ENCODE measurements at places on chromosomes 5 and 9. TPM values are rescaled to one million over a fixed set of nuclear protein-coding genes. Genes with fewer than 3 reads are reported as not detected.

DNA sequence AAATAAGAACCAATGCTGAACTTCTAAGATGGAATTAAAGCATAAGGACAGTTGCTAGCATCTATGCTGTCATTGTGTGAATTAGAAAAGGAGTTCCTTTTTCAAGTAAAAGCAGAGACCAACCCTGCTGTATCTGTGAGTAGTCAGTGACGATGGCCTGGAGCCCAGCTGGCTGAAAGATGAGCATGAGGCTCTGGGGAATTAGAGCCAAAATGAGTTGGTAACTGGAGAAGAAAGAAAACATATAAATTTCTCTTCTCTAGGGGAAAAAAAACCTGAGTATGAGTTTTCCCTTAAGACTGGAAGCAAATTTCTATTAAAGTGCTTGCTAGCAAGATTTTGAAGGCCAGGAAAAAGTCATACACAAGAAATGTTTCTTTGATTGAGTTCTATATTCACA is 1.6 kb upstream of the SPZ1 start:
- no peaks in the 10 kb centered on the region for H3K36me3 ChIP-seq
- H3K27me3 ChIP-seq, result no peaks in the 10 kb centered on the region
- no peak for DNase-seq
- peak overlapping the region; percentile 15 for H3K27ac ChIP-seq

The FCN2 gene
- not detected for total RNA-seq

DNA sequence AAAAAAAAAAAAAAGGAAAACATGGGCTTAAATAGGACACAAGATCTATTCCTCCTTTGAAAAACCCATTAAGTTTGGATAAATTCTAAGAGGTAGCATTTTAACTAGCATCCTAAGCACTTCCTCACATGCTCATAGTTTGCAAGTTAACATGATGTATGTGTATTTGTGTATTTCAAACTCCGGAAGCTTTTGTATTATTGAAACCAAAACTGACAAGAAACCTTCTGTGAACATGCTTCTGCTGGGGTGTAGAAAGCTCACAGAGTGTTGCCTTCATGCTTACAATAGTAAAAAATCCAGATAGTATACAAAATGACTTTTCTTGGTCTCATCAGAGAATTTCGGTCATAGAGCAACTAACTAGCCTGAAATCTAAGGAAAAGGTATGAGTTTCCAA is 103.8 kb downstream of the SH3GL2 start:
- H3K4me3 ChIP-seq, result no peak overlapping the region
- DNase-seq, result no peak
- H3K27ac ChIP-seq, result no peak overlapping the region
- H3K36me3 ChIP-seq, result no peaks in the 10 kb centered on the region

GRCh38 chr5:129459450-129459776 is 685 bp upstream of the ADAMTS19 start:
- no peak for DNase-seq
- peak overlapping the region; percentile 79 for H3K27ac ChIP-seq
- H3K4me1 ChIP-seq, result no peaks in the 10 kb centered on the region
- peak overlapping the region; percentile 51 for H3K4me3 ChIP-seq
- H3K27me3 ChIP-seq, result no peaks in the 10 kb centered on the region

DNA sequence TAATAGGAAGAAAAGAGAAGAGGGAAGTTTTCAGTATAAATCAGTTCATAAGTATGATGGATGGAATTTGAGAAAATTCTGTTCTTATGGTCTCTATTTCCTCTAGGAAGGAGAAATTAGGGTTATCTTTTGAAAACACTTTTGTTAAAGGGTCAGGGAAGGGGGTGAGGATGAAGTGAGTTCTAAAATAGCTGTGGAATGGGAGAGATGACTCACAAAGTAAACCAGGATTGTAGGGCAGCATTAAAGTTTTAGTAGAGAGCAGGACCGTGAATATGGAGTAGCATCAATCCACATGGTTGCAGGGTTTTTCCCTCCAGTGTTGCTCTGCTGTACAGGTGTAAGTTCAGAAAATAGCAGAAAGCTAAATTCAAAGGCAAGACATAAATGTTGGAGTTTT is 32.4 kb downstream of the MUSK start:
- no peak for DNase-seq
- H3K4me1 ChIP-seq, result no peaks in the 10 kb centered on the region
- H3K36me3 ChIP-seq, result no peaks in the 10 kb centered on the region
- no peak overlapping the region for H3K27ac ChIP-seq
- no peaks in the 10 kb centered on the region for H3K27me3 ChIP-seq
- no peak overlapping the region for H3K4me3 ChIP-seq

DNA sequence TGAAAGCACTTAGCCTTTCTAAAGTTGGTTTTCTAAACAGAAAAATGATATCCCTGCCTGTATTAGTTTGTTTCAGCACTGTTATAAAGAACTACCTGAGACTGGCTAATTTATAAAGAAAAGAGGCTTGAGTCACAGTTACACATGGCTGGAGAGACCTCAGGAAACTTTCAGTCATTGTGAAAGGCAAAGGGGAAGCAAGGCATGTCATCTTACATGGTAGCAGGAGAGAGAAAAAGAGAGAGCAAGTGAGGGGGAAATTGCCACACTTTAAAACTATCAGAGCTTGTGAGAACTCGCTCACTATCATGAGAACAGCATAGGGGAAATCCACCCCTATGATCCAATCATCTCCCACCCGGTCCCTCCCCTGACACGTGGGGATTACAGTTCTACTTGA is 64.9 kb downstream of the FAM170A start:
- no peaks in the 10 kb centered on the region for H3K4me1 ChIP-seq
- no peak for DNase-seq
- H3K4me3 ChIP-seq, result no peak overlapping the region
- H3K36me3 ChIP-seq, result no peaks in the 10 kb centered on the region

GRCh38 chr9:137985637-137986071 is 108.1 kb downstream of the CACNA1B start:
- DNase-seq, result no peak
- no peaks in the 10 kb centered on the region for H3K4me1 ChIP-seq
- H3K27ac ChIP-seq, result no peak overlapping the region
- H3K36me3 ChIP-seq, result no peaks in the 10 kb centered on the region
- H3K27me3 ChIP-seq, result no peaks in the 10 kb centered on the region
- H3K4me3 ChIP-seq, result no peak overlapping the region

The SGCD gene
- 6.9 TPM for total RNA-seq

The SPATA31A3 gene
- not detected for total RNA-seq

DNA sequence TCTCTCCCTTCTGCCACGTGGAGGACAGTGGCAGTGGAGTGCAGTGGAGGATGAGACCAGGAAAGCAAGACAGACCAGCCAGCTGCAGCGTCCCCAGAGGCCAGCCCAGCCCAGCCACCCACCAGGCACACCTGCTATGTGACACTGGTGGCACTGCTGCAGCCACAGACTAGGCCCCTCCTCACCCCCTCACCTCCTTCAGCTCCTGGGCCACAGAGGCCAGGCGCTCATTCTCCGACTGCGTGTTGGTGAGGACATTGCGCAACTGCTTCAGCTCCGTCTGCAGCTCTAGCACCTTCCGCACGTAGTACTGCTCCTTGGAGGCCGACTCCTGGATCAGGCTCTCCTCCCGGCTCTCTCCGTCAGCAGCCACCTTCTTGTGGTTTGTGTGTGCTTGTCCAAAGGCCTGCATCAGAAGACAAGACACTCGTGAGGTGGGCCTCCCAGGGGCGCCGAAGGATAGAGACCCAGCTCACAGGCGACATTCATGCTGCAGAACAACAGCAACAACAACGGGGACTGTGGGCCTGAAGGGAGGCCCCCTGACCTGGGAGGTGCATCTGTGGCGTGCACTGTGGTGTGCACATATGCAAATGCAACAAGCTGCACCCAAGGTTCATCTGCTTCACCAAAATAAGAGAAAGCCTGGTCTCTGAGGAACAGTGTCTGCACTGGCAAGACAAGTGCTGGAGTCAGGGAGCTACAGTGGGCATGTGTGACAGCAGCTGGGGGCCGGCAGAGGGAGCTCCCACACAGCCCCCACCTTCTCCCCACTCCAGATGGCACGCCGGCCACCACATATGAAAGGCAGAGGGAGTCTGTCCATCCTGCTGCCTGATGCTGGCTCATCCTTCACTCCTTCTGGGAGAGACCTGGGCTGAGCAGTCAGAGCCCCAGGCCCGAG is 35.5 kb downstream of the BICD2 start:
- peak; percentile 88 for DNase-seq
- H3K27me3 ChIP-seq, result no peaks in the 10 kb centered on the region
- H3K4me1 ChIP-seq, result peaks cover 43% of the 10 kb centered on the region
- peaks cover 20% of the 10 kb centered on the region for H3K36me3 ChIP-seq
- H3K27ac ChIP-seq, result no peak overlapping the region

GRCh38 chr9:129416821-129417539 is 203.9 kb downstream of the C9orf50 start:
- no peak for DNase-seq
- H3K4me1 ChIP-seq, result peaks cover 40% of the 10 kb centered on the region
- no peaks in the 10 kb centered on the region for H3K27me3 ChIP-seq
- no peak overlapping the region for H3K4me3 ChIP-seq

- peaks cover 17% of the 10 kb centered on the region for H3K4me1 ChIP-seq
- H3K4me3 ChIP-seq, result no peak overlapping the region
- DNase-seq, result no peak
Measured at GRCh38 chr5:154367101-154367500, 78.7 kb upstream of the SAP30L start.

The PCDHGA7 gene
- 5.2 TPM for total RNA-seq

The PAIP1 gene
- total RNA-seq, result 67.0 TPM

The SPACA9 gene
- 2.7 TPM for total RNA-seq

The SIGMAR1 gene
- 79.3 TPM for total RNA-seq

- H3K27ac ChIP-seq, result no peak overlapping the region
- H3K4me3 ChIP-seq, result no peak overlapping the region
- H3K27me3 ChIP-seq, result no peaks in the 10 kb centered on the region
- H3K36me3 ChIP-seq, result no peaks in the 10 kb centered on the region
- H3K4me1 ChIP-seq, result peaks cover 8% of the 10 kb centered on the region
- peak; percentile 40 for DNase-seq
Measured at GRCh38 chr9:93088656-93089015, 7.4 kb upstream of the CARD19 start.

- H3K36me3 ChIP-seq, result no peaks in the 10 kb centered on the region
- DNase-seq, result no peak
- H3K4me1 ChIP-seq, result no peaks in the 10 kb centered on the region
- H3K27ac ChIP-seq, result no peak overlapping the region
- H3K27me3 ChIP-seq, result no peaks in the 10 kb centered on the region
Measured at GRCh38 chr9:36923025-36923625, 110.9 kb downstream of the PAX5 start.

The CARD9 gene
- 16.9 TPM for total RNA-seq

DNA sequence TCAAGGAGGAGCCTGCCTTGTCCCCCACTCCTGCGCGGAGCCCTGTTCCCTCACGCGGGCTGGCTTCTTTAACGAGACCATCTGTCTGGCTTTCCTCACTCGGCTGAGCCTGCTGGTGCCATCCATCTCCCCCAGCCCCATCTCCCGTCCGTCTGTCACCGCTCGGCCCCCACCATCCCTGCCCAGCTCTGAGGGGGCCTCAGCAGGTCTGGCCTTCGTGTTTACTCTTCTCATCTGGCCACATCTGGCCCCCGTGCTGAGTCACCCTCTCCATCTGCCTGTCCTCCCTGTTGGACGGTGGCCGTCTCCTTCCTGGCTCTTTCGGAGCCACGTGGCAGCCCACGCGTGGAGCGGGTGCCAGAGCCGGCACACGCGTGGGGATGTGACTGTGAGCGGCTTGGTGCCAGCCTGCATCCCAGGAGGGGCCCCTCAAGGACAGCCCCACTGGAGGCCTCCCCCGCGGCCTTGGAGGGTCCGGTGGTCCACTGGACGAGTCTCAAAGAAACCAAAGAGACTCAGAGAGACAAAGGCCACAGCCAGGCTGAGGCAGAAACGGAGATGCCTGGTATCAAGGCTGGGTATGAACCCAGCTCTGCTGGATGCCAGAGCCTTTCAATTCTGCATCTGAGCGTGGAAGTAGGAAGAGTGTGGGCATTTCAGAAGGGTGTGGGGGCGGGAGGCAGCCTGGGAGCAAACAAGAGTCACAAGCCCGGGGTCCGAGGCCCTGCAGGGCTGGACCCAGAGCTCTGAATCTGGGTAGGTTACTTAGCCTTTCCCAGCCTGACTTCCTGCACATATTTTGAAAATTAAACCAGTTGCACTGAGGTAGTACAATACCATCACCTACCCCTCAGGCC is 76.7 kb upstream of the UNC5A start:
- no peak overlapping the region for H3K4me3 ChIP-seq
- H3K36me3 ChIP-seq, result no peaks in the 10 kb centered on the region
- H3K27me3 ChIP-seq, result no peaks in the 10 kb centered on the region
- no peaks in the 10 kb centered on the region for H3K4me1 ChIP-seq

DNA sequence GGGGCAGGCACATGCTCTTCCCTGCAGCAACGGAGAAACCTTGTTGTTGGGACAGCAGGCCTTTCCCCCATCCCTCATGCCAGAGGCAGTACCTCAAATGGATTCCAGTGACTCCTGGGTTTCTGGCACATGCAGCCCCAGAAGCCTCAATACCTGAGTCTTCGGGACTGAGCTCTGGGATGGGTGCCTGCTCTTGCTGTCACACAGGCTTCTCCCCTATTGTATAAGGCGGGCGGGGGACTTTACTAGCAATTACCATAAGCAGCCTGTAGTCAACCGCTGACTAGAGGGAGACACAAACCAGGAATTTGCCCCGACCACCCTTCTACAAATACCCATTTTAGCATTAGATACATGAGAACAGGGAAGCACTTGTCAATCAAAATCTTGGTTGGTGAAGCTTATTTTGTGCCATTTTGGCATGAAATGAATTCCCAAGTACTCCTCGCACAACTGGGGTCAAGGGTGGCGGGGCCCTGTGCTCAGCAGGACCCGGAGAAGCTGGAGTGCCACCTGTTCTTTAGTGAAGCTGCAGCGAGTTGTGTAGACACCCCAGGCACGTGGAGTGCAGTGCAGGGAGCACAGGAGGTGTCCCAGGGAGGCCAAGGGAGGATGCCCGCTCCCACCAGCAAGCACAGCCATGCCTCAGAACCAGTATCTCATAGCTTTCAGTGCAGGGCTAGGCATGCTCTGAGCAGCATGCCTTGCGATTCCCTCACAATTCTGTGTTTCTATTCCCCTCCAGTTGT is 21.2 kb downstream of the S1PR3 start:
- no peaks in the 10 kb centered on the region for H3K36me3 ChIP-seq
- H3K4me1 ChIP-seq, result no peaks in the 10 kb centered on the region
- H3K27me3 ChIP-seq, result no peaks in the 10 kb centered on the region
- no peak overlapping the region for H3K27ac ChIP-seq

The KIF4B gene
- total RNA-seq, result not detected

The BARX1 gene
- total RNA-seq, result not detected

DNA sequence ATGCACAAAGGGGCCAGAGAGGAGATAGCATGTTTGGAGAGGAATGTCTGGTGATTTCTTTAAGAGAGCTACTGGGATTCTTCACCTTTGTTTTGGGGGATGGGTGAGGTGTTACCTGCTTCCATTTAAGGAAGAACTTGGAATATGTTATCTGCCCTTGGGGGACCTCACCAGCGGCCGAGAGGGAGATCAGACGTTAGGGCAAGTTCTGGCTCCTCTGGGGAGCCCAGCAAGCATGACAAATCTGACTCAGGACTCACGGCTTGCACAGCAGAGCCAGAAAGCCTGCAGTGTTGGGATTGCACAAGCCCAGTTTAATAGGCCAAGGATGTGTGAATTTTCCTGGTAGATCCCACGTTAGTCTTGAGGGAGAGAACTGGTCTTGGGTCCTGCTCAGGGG is 40.3 kb downstream of the SLC28A3 start:
- H3K4me3 ChIP-seq, result no peak overlapping the region
- peaks cover 23% of the 10 kb centered on the region for H3K4me1 ChIP-seq
- no peak overlapping the region for H3K27ac ChIP-seq
- H3K27me3 ChIP-seq, result no peaks in the 10 kb centered on the region
- no peak for DNase-seq

The TRIM7 gene
- 21.6 TPM for total RNA-seq
